ENCODE measurements at places on chromosomes 12 and 14.

- peak; percentile 65 for DNase-seq
These were observed 29.6 kb downstream of the P2RX4 start for GRCh38 chr12:121239351-121240061.

DNA sequence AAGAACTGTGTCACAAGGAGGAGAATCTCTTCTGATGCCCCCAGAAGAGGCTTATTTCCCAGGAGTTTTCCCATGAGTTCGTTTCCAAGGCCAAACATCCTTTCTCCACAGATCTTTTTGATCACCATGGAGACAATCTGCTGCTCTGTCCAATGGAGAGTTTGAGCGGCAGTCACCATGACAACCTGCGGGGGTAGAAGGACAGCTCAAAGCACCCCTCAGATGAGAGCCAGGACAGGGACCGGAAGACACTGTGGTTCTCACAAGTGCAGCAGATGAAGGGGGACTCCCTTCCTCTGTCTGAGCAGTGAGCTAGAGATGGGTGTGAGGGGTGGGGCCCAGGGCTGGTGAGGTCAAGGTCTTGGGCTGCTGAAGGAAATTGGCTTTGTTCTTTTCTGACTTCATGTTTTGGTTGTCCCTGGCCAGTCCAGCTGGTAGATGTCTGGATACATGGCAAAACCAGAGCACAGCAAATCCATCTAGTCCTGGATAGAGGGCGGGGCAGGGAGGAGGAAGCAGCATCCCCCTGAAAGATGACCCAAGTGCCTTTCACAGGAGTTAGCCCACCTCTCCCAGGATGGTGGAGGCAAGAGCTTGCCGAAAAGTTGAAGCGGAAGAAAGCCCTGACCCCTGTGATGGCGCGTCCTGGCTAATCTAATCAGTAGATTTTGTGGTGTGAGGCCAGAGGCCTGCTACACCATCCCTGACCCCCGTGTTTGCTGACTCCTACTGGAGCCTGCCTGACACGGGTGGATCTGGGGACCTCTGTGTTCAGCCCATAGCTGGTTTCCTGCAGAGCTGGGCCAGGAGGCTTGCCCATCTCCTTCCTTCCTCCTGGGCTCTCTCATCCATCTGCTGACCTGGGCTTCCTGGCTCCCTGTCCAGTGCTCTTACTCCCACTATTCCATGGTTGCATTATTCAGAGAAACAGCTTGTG, 24.4 kb downstream of the DHRS2 start:
- DNase-seq = no peak

- no peak for DNase-seq
These were observed 326.5 kb upstream of the TBX3 start for GRCh38 chr12:115010324-115010995.

DNA sequence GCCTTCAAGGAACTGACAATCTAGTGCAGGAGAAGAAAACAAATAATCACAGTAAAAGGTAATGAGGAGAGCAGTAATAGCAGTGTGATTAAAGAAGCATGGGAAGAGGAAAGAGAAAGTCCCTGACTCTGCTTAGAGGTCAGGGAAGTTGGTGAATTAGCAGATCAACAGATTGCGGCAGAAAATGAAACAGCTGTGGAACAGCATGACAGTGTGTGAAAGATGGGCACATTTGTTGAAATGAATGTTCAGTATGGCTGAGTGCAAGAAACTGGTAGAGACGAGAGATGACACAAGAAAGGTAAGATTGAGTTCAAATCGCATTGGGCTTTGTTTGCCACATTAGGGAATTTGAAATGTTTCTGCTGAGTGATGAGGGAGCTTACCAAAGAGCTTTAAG, 63.7 kb upstream of the RASSF8 start:
- no peak for DNase-seq

DNA sequence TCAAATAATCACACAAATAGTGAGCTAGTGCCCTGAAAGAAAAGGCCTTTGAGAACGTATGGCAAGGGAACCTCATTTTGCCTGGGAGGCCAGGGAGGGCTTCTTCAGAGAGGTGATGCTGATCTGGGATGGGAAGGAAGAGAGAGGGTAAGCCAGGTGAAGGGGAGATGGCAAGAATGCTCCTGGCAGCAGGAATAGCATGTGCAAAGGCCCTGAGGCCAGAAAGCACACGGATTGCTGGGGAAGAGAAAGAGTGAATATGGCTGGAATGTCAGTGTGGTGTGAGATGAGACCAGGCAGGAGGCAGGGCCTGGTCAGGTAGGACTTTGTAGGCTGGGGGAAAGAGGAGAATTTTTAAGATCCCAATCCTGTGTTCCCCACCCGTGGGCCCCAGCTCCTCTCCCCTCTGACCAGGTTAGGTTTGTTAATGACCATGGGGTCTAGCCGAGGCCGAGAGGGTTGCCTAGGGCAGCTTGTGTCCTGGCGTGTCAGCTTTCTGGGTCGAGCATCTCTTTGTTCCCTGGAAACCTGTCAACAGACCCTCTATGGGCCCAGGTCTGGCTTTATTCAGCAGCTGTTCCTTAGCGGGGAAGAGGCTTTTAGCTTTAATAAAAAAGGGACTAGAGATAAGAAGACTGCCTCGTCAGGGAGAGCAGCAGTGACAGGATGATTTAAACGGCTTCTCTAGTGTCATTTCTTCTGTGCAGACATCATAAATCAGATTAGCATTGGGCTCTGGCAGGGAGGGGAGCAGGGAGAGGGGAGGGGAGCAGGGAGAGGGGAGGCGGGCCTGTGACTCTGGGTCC, 123.4 kb downstream of the ADCK1 start:
- peak; percentile 73 for DNase-seq

DNA sequence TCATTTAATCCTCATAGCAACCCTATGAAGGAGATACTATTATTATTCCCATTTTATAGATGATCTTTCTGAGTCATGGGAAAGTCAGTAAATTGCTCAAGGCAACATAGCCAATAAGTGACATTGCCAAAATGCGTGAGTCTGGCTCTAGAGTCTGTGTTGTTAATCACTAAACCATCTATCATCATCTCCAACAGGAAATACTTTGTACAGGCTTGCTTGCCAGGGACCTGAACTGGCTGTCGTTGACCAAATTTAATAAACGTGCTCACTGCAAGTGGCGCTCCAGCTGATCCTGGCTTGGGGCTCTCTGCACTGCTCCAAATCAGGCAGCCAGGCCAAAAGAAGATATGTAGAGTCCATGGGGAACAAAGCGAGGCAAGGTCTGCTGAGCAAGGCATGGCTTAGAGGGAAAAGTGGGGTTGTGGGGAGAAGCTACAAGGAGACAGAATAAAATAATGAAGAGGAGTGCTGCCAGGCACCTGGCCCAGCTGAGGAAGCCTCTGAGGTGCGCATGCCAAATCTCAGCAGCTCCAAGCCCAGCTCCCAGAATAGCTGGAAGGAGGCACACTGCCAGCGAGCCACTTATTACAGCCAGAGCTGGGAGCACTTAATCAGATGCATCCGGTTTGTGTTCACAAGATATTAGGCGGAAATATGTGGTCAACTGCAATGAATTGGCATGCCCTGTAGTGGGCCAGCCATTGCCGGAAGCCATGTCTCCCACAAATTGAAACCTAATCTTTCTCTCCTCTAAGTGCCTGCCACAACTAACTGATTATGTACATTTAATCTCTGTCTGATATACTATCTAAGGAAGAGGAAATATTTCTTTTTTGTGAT, 43.3 kb upstream of the PTPRO start:
- DNase-seq = peak; percentile 49

DNA sequence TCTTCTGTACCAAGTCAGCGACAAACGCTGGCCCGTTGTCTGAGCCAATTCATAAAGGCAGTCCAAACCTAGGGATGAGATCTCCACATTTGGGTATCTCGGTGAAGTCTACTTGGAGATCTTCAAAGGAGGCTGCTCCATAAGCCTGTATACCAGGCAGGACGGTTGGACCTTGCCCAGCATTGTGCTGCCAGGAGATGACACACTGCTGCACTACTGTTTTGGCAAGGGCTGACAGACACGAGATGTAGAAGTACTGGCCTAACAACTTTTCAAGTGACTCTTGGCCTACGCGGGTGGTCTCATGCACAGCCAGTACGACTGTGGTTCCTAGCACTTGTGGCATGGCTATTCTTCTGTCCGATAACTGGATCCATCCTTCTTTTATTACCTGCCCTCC, 135.3 kb downstream of the SLC38A6 start:
- DNase-seq = no peak

DNA sequence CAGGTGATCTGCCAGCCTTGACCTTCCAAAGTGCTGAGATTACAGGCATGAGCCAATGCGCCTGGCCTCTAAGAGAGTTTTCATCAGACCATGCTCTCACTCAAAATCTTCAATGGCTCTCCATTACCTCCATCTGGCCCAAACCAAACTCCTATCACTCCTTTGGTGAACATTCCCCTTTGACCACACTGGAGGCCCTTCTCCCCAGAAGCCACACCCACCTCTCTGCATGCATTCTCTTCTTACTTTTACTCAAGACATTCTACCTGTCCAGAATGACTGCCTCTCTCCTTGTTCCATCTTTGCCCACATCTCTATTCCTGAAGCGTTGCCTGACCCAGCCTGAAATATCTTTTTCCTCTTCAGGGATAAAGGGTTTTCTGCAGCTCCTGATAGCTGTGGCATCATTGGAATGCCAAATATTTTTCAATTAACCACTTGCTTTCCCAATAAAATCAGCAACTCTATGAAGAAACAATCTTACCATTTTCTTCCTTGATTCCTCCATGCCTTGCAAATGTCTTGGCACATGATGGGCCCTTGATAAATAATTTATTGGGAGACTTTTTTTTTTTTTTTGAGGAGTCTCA, 15.5 kb downstream of the PLEK2 start:
- no peak for DNase-seq

All from hematopoietic multipotent progenitor cell treated with erythropoietin and hydrocortisone succinate and interleukin-3 and kit ligand, for 6 days (in vitro differentiated cells).